ENCODE measurements at places on chromosomes 6 and 20.

DNA sequence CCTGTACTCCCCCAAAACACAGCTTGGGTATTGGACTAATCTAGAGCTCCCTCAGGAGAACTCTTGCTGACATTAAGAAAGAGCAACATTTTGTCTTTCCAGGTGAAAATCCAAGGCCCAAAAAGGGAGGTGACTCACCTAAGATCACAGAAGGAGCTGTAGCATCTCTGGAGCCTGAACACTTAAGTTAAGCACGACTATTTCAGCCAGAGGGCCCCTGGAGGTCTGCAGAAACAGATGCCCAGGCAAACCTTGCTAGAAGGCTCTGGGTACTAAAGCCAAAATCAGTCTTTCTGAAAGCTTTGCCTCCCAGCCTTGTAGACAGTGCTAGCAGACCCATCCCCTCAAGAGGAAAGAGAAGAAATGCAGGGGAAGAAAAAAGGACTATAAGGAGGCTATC, 8.8 kb downstream of the EDN1 start:
- DNase-seq: no peak

DNA sequence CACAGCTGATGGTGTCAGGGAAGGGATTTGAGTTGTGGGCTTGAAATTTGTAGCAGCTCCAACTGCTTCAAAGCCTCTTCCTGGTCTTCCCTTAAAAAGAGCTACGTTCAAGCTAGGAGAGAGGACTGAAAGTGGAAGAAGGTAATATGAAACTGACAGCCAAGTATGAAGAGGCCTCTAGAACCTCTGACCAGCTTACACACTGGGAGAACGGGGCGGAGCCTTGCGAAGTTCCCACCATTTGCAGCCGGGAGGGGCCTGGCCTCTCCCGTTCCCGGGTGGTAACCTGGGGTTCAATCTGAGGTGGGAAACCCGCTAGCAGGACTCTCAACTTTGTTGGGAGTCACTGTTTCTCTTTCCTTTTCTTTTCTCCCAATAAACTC, 97.8 kb upstream of the PDE10A start:
- no peak for DNase-seq

GRCh38 chr20:35192118-35192872, 20.4 kb downstream of the PROCR start:
- DNase-seq: no peak

DNA sequence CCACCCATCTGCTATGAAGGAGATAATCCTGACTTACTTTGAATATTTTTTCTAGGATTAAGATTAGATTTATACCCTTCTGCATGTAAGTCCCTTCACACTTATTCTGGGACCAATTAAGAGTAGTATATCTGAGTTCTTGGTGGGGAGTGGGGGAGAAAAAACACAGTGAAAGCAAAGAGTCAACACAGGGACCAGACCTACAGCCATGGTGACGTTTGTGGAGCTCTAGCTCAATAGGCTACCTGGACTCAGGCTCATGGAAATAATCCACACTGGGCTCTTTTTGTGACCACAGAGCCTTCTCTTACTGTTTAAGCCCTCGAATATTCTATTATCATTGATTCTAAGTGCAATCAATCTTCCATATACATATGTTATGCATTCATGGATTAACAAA, 491.4 kb downstream of the LMBRD1 start:
- peak; percentile 82 for DNase-seq
